Activated naive CD4-positive, alpha-beta T cell treated with anti-CD3 and anti-CD28 coated beads for 36 hours (primary cell): ENCODE measurements at places on chromosomes 6 and 20. TPM values are rescaled to one million over a fixed set of nuclear protein-coding genes. Genes with fewer than 3 reads are reported as not detected.

The ALDH5A1 gene
- total RNA-seq: 16.8 TPM

The MOG gene
- not detected for total RNA-seq

The SNX21 gene
- total RNA-seq: 1.2 TPM

The FOXC1 gene
- total RNA-seq: not detected

The ATP6V1G2 gene
- 1.2 TPM for total RNA-seq

The PKIB gene
- total RNA-seq: 0.67 TPM

The GNRH2 gene
- total RNA-seq: not detected

The PI16 gene
- total RNA-seq: 0.27 TPM

The VSTM2L gene
- not detected for total RNA-seq

DNA sequence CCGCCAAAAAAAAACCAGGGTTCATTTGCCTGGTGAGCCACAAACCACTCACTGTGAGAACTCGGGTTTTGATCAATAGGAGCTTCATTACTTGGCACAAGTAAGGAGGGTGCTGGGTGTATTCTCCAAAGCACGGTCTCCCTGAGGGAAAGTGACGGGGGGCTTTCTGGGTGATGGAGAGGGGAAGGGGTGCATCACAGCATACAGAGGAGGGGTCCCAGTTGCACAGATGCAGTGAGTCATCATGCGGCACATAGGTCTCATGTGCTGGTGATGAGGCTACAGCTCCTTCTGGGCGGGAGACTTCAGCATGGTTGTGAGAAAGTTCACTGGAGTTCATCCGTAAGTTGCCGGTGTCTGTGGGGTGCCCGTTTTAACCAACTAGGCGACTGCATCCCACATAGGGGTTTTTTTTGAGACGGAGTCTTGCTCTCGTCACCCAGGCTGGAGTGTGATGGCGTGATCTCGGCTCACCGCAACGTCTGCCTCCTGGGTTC is 36.2 kb downstream of the SUN5 start:
- H3K4me3 ChIP-seq: peak overlapping the region; percentile 57
- DNase-seq: peak; percentile 82
- no peaks in the 10 kb centered on the region for H3K27me3 ChIP-seq
- no peak overlapping the region for H3K27ac ChIP-seq
- peaks cover 3% of the 10 kb centered on the region for H3K36me3 ChIP-seq
- H3K4me1 ChIP-seq: peaks cover 78% of the 10 kb centered on the region

- no peaks in the 10 kb centered on the region for H3K27me3 ChIP-seq
- DNase-seq: no peak
- no peaks in the 10 kb centered on the region for H3K36me3 ChIP-seq
Observed at GRCh38 chr6:51299621-51300380, 481.1 kb downstream of the TFAP2B start.

- no peaks in the 10 kb centered on the region for H3K4me1 ChIP-seq
- no peak overlapping the region for H3K4me3 ChIP-seq
- DNase-seq: no peak
- H3K27me3 ChIP-seq: no peaks in the 10 kb centered on the region
- H3K36me3 ChIP-seq: no peaks in the 10 kb centered on the region
Observed at GRCh38 chr6:113112086-113112485, 745.1 kb upstream of the MARCKS start.

DNA sequence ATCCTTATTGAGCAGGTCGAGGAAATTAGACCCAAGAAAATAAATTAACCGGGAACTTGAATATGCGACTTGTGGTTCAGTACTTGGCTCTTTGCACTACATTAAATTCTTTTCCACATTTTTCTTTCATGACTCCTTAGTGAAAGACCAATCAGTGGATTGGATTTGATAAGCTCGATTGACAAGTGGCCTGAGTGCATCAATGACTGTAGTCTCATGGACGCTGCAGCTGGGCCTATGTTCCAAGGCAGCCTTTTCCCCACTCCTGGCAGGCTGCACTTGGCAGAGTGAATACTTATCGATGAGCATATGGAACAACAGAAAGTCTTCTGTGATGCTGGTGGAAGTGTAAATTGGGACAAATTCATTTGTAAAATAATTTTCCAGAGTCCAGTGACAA is 210.8 kb upstream of the EXOC2 start:
- no peak overlapping the region for H3K4me3 ChIP-seq
- H3K27ac ChIP-seq: no peak overlapping the region
- H3K36me3 ChIP-seq: no peaks in the 10 kb centered on the region
- H3K27me3 ChIP-seq: no peaks in the 10 kb centered on the region
- DNase-seq: no peak
- H3K4me1 ChIP-seq: no peaks in the 10 kb centered on the region

GRCh38 chr20:59211208-59211765 is 47.7 kb downstream of the ZNF831 start:
- peaks cover 2% of the 10 kb centered on the region for H3K36me3 ChIP-seq
- no peak overlapping the region for H3K4me3 ChIP-seq
- no peaks in the 10 kb centered on the region for H3K27me3 ChIP-seq
- H3K27ac ChIP-seq: no peak overlapping the region
- DNase-seq: no peak

DNA sequence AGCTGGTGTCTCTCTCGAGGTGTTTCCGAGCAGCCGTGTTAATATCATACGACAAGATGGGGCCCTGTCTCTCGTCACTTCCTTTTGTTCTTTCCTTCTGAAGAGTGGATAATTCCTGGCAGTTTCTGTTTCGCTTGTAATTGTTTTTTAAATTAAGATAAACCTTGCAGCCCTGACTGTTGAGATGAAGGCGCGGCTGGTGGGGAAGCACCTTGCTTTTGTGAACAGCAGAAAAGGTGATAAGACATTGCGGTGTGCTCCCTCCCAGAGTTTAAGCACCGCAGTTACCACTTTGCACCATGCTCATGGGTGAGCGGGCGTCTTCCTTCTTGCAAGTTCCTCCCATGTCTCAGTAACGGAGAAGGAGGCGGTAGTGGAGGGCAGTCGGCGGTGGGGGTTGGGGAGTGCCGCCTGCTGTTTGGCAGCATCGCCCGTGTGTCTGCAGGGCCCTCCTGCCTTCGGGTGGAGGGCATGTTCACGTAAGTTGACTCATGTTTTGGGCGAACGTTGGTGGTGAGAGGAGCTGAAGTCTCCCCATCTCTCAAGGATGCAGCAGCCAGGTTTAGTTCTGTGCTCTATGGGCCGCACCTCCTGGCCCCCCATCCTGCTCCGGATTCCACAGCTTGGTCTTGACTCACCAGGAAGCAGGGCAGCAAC is 345.9 kb downstream of the TAF4 start:
- peak overlapping the region; percentile 92 for H3K27ac ChIP-seq
- H3K27me3 ChIP-seq: no peaks in the 10 kb centered on the region
- peaks cover 23% of the 10 kb centered on the region for H3K4me1 ChIP-seq
- H3K4me3 ChIP-seq: peak overlapping the region; percentile 78
- H3K36me3 ChIP-seq: peaks cover 2% of the 10 kb centered on the region

DNA sequence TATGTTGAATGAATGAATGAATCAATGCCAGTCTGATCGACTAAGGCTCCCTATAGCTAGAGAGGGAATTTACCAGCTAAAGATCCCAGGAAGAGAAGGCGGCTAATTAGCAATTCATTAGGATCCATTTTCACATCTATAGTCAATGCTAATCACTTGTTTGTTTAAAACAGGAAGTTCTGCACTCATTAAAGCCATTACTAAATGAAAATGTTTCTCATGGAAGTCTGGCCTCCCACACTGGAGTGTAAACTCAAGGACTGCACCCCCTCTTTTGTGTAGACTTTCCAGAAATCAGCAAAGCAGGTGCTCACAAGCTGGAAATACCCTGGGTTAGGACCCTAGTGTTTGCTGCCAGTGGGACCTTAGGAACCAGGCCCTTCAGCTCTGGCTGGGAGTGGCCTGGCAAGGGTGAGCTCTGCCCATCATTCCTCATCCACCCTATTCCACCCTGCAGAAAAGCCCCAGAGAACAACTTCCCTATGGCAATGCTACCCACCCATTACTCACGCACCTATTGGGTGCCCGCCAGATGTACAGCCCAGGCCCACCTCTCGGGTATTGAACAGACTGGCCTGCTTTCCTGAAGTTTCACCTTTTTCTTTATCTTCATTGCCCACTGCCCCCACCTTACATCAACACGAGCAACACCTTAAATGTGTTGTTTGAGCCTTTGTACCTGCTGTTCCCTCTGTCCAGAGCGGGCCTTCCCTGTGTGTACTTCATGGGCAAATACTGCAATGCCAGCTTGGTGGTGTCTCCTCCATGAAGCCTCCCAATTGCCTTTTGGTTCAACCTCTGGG is 60.8 kb downstream of the TTI1 start:
- H3K4me3 ChIP-seq: no peak overlapping the region
- peaks cover 4% of the 10 kb centered on the region for H3K4me1 ChIP-seq
- no peaks in the 10 kb centered on the region for H3K27me3 ChIP-seq
- no peak overlapping the region for H3K27ac ChIP-seq
- no peak for DNase-seq
- peaks cover 21% of the 10 kb centered on the region for H3K36me3 ChIP-seq

- H3K4me1 ChIP-seq: peaks cover 4% of the 10 kb centered on the region
- no peak for DNase-seq
- peak overlapping the region; percentile 26 for H3K4me3 ChIP-seq
- H3K27ac ChIP-seq: no peak overlapping the region
- H3K27me3 ChIP-seq: peaks cover 40% of the 10 kb centered on the region
Observed at GRCh38 chr20:2694008-2694471, 1.5 kb downstream of the EBF4 start.

GRCh38 chr6:2221726-2222274 is 23.6 kb downstream of the GMDS start:
- peak overlapping the region; percentile 69 for H3K4me3 ChIP-seq

DNA sequence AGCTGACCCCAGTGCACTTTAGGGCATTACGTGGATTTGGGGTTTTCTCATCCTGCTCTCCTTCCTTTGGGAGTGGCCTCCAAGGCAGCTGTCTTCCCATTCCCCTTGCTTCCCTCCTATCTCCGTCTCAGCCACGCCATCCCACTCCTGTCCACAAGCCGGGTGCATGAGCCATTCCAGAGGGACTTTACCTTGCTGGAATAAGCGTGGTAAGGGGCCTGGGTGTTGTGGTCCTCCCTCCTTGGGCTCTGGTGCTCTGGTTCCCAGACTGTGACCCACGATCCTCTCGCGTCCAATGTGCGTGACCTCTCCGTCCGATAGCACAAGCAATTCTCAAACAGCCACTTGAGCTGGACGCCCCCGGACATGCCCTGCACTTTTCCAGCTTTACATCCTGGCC is 60.6 kb upstream of the NKX2-2 start:
- peaks cover 7% of the 10 kb centered on the region for H3K27me3 ChIP-seq
- H3K27ac ChIP-seq: no peak overlapping the region
- H3K4me3 ChIP-seq: no peak overlapping the region
- no peaks in the 10 kb centered on the region for H3K36me3 ChIP-seq
- peaks cover 7% of the 10 kb centered on the region for H3K4me1 ChIP-seq

GRCh38 chr20:57656252-57656820 is 36.1 kb upstream of the ZBP1 start:
- no peak overlapping the region for H3K4me3 ChIP-seq
- H3K36me3 ChIP-seq: peaks cover 3% of the 10 kb centered on the region
- H3K27me3 ChIP-seq: no peaks in the 10 kb centered on the region
- H3K4me1 ChIP-seq: peaks cover 18% of the 10 kb centered on the region
- DNase-seq: no peak

- H3K4me3 ChIP-seq: no peak overlapping the region
- DNase-seq: no peak
Observed at GRCh38 chr6:132062626-132063025, 111.5 kb upstream of the CCN2 start.

DNA sequence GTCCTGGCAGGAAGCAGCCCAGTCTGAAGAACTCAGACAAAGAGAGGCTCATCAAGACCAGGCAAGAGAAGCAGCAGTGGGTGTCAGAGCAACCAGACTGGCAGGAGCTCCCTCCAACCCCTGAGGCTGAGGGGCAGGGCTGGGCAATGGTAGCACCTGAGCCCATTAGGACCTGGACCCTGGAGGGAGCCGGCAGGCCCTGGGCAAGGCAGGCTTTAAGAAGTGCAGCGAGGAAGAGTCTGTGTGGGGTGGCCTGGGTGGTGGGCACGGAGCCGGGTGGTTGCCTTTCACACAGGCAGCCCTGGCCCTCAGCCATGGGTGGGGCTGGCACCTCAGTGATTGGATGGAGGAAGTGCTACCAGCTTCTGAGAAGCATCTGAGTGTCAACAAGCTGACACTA is 33.1 kb upstream of the IRF4 start:
- no peaks in the 10 kb centered on the region for H3K27me3 ChIP-seq
- H3K4me1 ChIP-seq: peaks cover 8% of the 10 kb centered on the region
- H3K27ac ChIP-seq: no peak overlapping the region
- no peak for DNase-seq

GRCh38 chr6:113276601-113277000 is 580.5 kb upstream of the MARCKS start:
- H3K27me3 ChIP-seq: no peaks in the 10 kb centered on the region
- H3K4me1 ChIP-seq: no peaks in the 10 kb centered on the region
- no peaks in the 10 kb centered on the region for H3K36me3 ChIP-seq
- DNase-seq: no peak
- H3K27ac ChIP-seq: no peak overlapping the region

DNA sequence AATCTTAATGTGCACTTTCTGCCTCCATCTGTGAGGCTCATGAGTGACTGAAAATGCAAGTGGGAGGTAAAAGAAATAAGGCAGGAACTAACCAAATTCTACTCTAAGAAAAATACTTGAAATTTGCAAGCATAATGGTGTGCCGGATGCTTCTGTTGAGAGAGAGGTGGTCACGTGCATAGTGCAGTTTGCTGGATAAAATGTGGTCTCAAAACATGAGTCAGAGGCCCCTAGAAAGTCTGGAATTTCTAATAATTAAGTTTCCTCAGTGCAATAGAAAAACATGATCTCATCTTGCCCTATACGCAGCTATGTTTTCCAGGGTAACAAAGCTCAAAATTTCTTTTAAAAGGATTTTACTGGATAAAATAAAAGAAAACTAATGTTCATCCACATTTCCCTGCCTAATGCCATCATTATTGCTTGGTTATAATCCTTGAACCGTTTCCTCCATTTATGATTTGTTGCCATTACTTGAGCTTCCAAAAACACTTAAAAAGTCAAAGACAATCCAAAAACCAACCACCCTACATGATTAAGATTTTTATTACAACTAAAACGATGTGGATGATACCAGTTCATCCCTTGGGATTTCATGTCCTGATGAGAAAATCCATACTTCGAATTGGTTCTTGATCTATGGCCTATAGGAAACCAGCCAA is 351.7 kb upstream of the ARID1B start:
- no peak overlapping the region for H3K27ac ChIP-seq
- no peak for DNase-seq
- peaks cover 25% of the 10 kb centered on the region for H3K4me1 ChIP-seq
- H3K4me3 ChIP-seq: no peak overlapping the region
- no peaks in the 10 kb centered on the region for H3K36me3 ChIP-seq
- no peaks in the 10 kb centered on the region for H3K27me3 ChIP-seq

- H3K27ac ChIP-seq: no peak overlapping the region
- no peak for DNase-seq
- H3K4me1 ChIP-seq: peaks cover 2% of the 10 kb centered on the region
- H3K27me3 ChIP-seq: no peaks in the 10 kb centered on the region
- H3K36me3 ChIP-seq: no peaks in the 10 kb centered on the region
Observed at GRCh38 chr6:131646249-131646670, 9.2 kb downstream of the ENPP3 start.

DNA sequence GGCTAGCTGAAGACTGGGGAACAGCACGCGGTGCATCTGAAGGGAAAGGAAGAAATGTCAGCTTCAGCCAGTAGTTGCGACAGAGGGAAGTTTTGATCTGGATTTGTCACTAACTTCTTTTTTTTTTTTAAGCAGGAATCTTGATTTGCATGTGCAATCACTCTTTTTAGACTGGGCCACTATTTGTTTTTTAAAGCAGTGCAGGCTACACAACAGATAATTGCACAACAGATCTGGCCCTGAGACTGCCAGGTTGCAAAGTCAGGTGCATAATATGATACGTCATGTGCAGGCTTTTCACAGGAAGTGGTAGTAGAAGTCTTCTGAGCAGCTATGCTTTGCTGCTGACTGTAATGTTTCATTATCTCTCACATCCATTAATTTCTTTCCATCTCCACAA is 13.5 kb downstream of the PFDN4 start:
- peaks cover 13% of the 10 kb centered on the region for H3K36me3 ChIP-seq
- no peak overlapping the region for H3K4me3 ChIP-seq
- H3K27me3 ChIP-seq: no peaks in the 10 kb centered on the region
- DNase-seq: peak; percentile 58
